ENCODE measurements at places on chromosomes 11 and 22.

DNA sequence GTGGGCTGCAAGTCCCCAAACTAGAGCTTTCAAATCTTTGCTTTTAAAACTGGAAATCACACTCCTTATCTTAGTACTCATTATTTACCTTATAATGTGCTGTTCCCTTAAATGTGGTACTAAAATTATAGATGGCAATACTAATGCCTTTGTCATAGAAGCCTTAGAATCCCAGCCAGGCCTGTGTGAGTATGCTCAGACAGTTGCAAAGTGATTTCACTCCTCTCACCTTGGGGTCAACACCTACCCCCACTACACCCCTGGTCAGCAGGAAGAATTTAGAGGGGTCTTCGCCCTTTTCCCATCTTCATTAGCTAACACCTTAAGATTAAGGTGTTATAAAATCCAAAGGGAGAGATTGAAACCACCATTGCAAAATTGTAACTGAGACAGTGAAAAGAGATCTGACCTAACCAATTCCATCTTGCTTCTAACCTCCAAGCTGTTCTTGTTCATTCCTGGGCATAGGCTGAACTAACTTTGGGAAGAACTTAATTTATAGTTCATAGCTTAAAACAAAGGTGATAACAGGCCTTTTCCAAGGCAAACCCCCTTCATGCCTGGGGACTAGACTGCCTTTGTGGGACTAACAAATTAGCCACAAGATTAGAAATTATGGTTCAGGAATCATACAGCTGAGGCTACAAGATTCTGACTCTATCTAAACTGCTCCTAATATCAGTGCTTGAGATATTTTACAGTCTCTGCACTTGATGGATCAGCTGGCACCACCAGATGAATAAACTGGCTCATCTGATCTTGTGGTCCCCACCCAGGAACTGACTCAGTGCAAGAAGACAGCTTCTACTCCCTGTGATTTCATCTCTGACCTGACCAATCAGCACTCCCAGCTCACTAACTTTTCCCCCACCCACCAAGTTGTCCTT lies 10.4 kb upstream of the MRPL17 start:
- no peak for DNase-seq

DNA sequence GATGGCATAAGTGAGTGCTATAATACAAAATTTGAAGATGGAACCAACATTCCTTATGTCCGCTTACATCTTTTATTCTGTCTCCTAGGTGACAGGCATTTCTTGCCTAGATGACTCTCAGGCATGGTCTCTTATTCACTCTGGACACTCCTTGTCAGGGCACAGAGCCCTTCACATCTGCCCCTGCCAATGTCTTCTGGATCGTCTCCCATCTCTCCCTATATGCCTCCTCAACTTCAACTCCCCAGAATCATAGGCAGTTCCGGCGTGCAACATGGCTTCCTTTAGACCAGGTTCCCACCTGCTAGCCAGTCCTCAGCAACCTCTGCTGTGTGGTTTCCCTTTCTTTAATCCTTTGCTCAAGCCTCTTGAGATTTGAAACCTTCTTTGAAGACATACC lies 300.9 kb downstream of the TENM4 start:
- DNase-seq: no peak

DNA sequence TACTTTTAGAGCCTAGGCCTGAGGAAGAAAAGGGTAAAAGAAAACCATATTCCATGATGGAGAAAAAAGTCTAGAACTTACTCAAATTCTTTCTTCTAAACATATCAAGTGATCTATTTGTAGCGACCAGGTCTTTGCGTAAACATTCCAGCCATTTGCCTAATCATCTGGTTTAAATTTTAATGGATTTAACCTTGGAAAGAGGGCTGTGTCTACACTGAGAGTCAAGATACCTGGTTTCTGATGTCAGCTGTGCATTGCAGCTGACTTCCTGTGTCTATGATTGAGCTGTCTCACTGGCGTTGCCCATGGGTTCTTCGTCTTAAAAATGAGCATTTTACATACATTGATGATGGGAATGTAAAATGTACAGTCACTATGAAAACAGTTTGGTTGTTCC lies 10.0 kb upstream of the TMEM123 start:
- no peak for DNase-seq

GRCh38 chr11:105673089-105673488 lies 63.2 kb downstream of the GRIA4 start:
- DNase-seq: no peak

DNA sequence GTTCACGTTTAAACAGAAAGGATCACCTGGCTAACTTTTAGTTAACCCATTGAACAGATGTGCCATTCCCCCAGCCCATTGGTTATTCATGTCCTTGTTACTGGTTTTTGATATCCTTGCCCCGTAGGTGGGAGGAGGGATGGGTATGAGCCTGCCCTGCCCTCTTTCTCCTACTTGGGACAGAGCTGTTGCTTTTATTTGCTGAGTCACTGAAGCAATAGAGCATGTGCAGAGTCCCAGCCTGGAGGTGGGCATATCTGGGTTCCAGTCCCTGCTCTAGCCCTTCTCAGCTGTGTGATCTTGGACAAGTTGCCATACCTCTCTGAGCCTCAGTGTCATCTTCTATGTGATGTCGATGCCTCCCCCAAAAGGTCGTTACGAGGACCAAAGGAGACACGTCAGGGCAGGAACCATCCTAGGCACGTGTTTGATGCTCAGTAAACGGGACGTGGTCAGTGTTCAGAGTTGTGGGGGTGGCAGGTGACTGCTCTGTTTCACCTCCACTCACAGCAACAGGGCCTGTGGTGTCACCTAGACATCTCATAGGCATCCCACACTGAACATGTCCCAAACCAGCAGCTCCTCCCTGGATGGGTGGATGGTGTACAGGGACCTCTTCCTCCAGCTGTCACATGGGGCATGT lies 61.0 kb downstream of the BMAL1 start:
- no peak for DNase-seq

DNA sequence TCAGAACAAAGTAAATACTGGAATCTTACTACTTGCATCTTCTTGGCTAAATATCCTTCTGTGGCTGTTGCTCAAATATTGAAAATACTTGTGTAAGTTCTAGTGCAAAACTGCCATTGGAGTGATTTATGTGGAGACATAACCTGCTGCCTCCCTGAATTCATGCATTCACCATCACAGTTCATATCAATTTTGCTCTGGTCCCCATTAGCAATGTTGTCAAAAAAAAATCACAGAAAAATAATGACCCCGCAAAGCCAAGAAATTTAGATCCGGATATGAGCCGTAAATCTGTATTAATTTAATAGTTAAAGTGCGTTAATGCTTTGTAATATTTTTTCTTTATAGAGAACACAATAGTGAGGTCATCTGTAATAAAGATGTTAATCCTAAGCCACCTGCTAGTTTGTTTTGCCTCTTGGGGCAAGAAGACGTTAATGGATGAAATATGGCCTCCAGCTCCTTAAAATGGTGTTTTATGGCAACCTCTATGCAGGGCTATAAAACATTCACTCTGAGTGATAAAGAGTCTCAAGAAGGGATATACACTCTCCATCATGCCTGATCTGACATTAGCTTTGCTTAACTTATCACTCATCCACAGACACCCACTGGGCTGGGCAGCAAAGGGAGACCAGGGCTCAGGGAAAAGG lies 255.9 kb downstream of the INSC start:
- DNase-seq: no peak
